Activated B cell treated with CpG ODN at 0.5 μM for 24 hours (primary cell): ENCODE measurements at places on chromosomes 12 and 14.

DNA sequence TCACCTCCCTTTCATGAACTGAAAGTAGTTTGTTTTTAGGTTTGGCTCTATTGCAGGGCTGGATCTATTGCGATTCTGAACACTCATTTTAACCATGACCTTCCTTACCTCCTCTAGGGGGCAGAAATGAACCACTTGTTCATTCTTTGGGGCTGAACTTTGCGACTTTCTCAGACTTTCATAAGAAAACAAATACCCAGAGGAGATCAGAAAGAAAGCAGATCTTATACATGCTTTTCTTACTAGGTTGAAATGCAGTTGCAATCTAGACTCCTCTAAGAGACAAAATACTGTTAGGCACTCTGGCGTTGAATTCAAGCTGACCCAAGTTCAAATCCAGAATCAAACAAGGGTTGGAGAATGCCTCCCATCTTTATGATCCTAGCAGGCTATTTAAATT is 32.6 kb upstream of the PLEKHG3 start:
- no peak for DNase-seq

GRCh38 chr12:49388682-49389386 is 21.6 kb downstream of the SPATS2 start:
- DNase-seq, result peak; percentile 49

- no peak for DNase-seq
Measured at GRCh38 chr12:48998497-48999353, 450 bp downstream of the DDN start.

DNA sequence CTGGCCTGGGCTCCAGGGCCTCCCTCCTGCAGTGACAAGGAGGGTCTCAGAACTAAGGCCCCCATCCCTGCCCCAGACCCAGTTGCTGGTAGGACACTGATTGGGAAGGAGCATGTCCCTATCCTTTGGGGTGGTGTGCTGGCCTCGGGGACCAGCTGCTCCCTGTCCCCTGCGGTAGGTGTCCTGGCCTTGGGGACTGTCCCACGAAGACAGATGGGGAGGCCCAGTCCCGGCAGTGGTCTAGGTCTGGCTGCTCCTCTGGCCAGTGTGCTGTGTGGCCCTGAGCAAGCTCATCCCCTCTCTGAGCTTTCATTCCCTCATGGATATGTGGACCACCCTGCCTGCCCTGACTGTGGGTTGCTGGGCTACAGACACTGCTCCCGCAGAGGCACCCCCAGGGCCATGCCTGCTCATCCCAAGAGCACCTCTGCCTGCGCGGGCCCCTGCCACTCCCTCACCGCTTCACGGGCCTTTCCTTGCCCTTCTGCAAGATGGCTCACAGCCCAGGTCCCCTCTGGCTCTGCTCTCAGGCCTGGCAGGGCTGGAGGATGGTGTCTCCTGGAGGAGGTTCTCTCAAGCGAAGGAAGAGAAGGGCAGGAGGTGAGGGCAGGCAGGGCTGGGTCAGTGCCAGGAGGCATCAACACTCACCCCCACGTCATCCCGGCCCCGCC is 12.5 kb downstream of the AHNAK2 start:
- DNase-seq, result no peak

GRCh38 chr12:124556896-124557501 is 10.4 kb downstream of the NCOR2 start:
- DNase-seq, result no peak

GRCh38 chr12:78448692-78449091 is 415.9 kb upstream of the SYT1 start:
- no peak for DNase-seq

- no peak for DNase-seq
Measured at GRCh38 chr12:89951050-89951693, 242.5 kb upstream of the ATP2B1 start.

DNA sequence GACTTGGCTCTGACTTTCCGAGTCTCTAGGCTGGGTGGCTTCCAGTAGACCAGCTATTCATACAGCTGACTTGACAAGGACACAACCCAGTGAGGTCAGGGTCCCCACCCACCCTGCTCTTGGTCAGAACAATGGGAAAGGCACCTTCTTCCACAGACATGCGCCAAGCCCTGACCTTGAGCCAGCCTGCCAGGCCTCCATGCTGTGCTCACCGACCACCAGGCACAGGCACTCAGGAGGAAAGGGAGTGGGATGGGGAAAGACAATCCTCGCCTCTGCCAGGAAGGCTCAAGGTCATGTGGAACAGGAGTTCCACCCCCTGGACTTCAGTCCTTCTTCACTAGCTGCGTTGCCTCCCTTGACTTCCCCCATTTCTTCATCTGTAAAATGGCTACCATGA is 31.4 kb downstream of the GALNT16 start:
- DNase-seq, result no peak

DNA sequence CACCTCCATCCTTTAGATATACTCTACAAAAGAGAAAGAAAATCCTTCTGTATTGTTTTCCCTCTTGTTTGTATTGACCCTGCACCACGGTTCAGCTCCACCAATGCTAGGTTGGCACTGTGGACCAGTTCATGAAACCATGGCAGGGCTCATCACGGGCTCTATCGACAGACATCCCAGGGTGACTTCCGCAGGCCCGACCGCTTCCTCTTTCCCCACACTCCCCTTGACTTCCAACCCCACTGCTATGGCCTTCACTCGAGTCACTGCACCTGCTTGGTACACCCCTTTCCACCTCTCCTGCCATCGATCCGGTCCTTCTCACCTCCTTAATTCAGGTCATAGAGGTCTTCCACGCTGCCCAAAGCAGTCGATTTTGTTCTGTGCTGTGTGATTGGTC is 21.2 kb upstream of the AKAP5 start:
- no peak for DNase-seq

DNA sequence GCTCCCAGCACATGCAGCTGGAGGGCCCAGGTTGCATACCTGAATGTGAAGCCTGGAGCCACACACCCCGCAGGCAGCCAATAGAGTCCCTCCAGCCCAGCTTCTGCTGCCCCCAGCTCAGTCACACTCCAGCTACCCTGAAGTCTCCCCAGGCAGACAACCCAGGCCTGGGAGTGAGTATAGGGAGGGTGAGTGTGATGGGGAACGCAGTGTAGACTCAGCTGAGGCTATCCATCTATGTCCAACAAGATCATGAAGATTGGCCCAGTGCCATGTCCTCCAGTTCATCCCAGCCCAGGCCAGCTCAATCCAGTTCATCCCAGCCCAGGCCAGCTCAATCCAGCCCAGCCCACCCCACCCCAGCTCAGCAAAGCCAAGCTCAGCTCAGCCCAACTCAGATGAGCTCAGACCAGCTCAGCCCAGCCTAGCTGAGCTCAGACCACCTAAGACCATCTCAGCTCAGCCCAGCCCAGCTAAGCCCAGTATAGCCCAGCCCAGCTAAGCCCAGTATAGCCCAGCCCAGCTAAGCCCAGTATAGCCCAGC is 330.4 kb downstream of the TMEM121 start:
- DNase-seq, result no peak

DNA sequence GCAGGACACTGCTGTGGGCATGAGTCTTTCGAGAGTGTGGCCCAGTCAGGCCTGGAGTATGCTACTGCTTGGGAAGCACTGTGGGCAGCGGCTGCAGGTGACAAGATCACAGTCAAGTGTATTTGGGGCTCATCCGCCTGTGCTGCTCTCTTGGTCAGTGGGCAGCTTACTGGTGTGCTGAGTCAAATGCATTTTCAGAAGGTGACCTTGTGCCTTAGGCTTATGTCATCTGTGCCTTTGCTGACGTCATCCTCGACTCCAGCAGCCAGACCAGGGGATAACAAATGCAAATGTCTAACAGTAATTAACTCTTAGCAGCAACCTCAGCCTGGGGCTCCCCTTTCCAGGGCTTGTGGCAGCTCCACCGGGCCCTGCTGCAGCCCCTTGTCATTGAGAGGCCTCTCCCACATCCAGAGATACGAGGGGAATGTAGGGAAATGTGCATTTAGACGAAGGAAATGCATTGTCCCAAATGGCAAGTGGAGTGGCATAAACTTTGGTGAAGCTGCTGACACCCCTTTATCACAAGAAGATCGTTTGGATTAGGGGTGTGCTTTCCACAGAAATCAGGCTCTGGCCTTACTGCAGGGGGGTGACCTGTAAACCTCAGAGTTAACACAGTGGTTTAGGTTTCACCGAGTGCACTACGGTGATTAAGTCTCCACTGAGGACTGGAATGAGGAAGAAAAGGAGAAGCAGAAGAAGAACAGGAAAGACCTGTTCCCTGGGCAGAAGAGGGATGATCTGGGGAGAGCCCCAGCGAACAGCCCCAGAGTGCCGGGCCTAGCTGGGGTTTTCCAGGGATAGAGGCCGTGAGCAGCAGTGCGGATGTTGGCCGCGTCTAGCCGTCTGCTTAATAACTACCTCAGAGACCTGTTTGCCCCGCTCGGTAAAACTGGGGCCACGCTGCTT is 39.7 kb downstream of the PSMA6 start:
- DNase-seq, result no peak

- no peak for DNase-seq
Measured at GRCh38 chr12:6959805-6960592, 8.8 kb downstream of the PTPN6 start.

DNA sequence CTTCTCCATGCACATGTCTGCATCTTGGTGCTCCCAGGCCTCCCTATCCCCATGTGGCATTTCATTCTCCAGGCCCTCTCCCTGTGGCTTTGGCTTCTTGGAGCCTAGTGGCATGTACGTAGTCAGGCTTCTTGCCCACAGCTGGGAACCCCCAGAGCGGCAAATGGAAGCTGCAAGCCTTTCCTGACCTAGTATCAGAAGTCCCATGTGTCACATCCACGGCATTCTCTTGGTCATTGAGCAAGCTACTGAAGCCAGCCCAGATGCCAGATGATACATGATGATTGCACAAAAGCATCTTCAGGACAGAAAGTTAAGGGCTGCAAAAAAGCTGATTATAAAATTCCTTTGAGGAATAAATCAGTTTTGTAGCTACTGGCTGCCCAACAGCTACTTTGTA is 154.9 kb downstream of the PELI2 start:
- DNase-seq, result no peak

GRCh38 chr14:101177301-101177971 is 273.9 kb upstream of the RTL1 start:
- no peak for DNase-seq

DNA sequence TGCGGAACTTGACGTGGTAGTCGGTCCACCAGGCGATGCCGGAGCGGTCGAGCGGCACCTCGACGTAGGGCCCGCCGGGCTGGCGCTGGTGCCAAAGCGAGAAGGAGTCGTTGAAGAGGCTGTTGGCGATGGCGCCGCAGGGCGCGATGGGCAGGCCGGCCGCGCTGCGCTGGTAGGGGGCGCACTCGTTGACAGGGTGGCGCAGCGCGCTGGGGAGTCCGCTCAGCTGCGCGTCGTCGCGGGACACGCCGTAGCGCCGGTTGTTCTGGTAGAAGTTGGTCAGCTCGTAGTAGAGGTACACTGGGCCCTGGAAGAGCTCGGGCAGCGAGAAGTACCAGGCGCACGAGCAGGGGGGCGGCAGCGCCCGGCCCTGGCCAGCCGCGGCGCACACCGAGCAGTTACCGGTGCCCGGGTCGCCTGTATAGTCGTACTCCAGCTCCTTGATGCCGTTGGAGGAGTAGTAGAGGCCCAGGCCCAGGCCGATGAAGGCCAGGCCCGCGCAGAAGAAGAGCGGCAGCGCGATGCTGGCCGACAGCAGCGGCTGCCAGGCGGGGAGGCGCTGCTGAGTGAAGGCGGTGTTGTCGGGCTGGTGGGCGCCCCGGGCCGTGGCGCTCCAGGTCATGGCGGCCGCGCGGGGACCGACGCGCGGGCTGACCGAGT is 482 bp downstream of the TMEM30B start:
- peak; percentile 39 for DNase-seq

DNA sequence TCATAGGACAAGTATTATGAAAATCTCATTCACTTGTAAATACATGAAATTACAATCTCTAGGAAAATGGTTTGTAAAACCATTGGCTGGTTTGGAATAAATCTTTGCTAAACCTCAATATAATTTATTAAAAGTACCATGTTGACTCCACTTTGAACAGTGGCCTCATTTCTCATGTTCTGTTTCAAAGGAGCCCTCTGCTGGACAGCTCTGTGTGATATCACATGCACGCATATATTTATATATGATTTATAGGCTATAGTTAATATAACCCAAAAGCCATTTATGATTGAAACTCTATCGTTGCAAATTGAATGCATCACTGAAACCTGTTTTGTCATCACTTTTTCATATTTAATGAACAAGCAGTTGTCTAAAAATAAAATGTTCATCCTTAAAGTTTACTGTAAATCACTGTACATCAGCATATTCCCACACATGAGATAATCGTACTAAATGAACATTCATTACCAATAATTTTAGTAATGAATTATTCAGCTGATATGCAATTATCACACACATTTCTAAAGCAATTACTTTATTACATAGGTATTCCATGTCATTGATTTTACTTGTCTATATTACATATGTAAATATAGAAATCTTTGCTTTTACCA is 493.8 kb downstream of the NPAS3 start:
- no peak for DNase-seq

- no peak for DNase-seq
Measured at GRCh38 chr12:131853832-131854797, 25.9 kb downstream of the MMP17 start.

DNA sequence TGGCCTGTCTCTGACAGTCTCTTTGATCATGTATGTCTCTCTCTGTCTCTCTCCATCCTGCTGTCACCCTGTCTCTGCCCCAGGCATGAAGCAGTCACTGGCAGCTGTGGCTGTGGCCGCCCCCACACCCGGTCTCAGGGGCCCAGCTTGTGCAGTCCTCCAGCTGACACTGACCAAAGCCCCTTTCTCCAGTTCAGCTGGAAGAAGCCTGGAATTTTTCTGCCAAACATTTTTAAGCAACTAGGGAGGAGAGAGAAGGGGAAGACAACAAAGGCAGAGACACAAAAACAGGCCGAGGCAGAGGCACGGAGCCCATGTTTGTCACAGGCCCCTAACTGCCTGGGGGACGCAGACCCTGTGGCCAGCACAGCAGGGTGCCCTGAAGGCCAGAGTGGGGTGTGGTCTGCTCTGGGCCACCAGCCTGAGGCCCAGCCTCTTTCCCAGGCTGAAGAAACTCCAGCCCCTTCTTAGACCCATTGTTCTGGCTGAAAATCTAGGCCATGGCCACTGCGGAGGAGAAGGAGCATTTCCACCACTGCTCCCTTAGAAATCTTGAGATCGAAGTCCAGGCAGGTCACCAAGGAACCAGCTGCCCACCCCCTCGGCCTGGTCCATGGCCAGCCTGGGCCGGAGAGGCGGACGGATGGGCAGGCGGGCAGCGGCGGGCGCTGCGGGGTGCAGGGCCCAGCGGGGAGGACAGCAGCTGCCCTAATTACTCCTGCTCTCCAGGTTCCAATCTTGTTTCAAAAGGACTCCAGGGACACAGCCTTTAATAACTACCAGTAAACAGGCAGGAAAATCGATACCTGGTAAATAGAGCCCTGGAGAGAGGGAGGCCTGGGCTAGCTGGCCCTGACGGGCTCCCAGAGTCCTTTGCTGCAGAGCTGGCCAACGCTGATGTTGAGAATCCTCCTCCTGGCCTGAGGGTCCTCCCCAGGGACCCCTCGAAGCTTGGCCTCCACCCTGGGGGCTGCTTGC is 14.9 kb downstream of the DTX1 start:
- DNase-seq, result no peak

DNA sequence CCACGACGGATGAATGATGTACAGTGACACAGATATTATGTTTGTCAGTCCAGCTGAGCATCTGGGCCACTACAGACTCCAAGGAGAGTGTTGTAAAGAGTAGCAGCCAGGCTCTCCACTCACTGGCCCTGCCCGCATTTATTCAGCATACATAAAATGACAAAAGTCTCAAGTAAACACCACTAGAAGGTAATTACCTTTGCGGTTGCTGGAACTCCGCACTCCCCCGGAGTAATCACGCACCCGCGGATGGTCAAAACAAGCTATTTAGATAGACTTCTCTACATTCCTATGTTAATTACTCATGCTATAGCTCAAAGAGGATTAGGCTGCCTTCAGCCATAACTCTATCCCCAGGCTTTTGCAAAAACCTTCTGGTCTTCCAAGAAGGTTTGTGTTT is 18.8 kb upstream of the STRAP start:
- DNase-seq, result no peak

- no peak for DNase-seq
Measured at GRCh38 chr12:53956251-53956887, 1.7 kb downstream of the HOXC12 start.
